ENCODE measurements at places on chromosomes 12 and 14.

- DNase-seq = no peak
Measured at GRCh38 chr12:129257524-129257923, 404.2 kb downstream of the GLT1D1 start.

- no peak for DNase-seq
Measured at GRCh38 chr14:80233470-80234089, 22.3 kb upstream of the DIO2 start.

- peak; percentile 68 for DNase-seq
Measured at GRCh38 chr12:117212563-117213190, 22.4 kb upstream of the FBXO21 start.

DNA sequence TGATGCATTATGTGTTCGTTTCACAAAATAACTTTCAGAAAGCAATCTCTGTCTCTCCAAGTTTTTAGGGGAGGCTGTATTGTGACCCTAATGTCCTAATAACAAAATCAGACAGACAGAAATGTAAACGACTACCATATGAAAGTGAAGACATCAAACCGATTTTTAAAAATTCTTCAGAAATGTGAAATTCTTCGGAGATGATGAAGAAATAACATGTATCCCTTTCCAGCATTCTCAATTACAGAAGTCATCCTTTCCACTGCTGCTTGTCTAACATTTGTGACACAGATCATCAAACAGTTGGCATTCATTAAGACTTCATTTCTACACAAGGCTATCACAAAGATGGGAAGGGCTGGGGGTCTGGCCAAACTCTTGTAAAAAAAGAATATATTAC lies 41.0 kb downstream of the DMAC2L start:
- DNase-seq = no peak

DNA sequence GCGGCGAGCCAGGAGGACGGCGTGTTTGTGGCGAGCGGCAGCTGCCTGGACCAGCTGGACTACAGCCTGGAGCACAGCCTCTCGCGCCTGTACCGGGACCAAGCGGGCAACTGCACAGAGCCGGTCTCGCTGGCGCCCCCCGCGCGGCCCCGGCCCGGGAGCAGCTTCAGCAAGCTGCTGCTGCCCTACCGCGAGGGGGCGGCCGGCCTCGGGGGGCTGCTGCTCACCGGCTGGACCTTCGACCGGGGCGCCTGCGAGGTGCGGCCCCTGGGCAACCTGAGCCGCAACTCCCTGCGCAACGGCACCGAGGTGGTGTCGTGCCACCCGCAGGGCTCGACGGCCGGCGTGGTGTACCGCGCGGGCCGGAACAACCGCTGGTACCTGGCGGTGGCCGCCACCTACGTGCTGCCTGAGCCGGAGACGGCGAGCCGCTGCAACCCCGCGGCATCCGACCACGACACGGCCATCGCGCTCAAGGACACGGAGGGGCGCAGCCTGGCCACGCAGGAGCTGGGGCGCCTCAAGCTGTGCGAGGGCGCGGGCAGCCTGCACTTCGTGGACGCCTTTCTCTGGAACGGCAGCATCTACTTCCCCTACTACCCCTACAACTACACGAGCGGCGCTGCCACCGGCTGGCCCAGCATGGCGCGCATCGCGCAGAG lies 873 bp downstream of the PLXNC1 start:
- peak; percentile 36 for DNase-seq

Data from stimulated activated CD4-positive, alpha-beta T cell treated with anti-CD3 and anti-CD28 coated beads, Interleukin-4, amount 100 ng/mL, for 24 hours (primary cell).